ENCODE measurements at places on chromosomes 5 and 9. TPM values are rescaled to one million over a fixed set of nuclear protein-coding genes. Genes with fewer than 3 reads are reported as not detected.

C9 gene
- polyA plus RNA-seq: not detected

TAS2R1 gene
- not detected for polyA plus RNA-seq

TARS1 gene
- polyA plus RNA-seq: 11.0 TPM

PCDHB13 gene
- polyA plus RNA-seq: not detected

TEX48 gene
- not detected for polyA plus RNA-seq

CAST gene
- 57.2 TPM for polyA plus RNA-seq

- no peak for DNase-seq
Observed at GRCh38 chr9:20409321-20410092, 212.8 kb downstream of the MLLT3 start.

DNA sequence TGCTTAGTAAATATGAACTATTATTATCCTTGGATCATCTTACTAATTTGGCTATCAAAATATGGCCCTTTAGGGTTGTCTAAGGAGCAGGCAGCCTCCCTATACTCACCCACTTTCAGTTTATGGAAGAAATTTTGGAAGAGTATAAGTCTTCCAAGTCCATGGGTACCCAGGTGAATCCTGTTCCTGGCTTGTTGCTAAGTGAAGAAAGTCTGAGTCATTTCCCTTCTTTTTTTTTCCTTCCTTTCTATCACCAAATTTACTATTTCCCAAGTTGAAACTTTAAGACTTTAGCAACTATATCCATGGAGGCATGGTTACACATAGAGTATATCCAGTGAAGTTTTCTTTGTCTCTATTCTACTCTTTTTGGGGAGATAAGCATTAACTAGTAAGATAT, 184.0 kb upstream of the ACTBL2 start:
- DNase-seq: no peak

DNA sequence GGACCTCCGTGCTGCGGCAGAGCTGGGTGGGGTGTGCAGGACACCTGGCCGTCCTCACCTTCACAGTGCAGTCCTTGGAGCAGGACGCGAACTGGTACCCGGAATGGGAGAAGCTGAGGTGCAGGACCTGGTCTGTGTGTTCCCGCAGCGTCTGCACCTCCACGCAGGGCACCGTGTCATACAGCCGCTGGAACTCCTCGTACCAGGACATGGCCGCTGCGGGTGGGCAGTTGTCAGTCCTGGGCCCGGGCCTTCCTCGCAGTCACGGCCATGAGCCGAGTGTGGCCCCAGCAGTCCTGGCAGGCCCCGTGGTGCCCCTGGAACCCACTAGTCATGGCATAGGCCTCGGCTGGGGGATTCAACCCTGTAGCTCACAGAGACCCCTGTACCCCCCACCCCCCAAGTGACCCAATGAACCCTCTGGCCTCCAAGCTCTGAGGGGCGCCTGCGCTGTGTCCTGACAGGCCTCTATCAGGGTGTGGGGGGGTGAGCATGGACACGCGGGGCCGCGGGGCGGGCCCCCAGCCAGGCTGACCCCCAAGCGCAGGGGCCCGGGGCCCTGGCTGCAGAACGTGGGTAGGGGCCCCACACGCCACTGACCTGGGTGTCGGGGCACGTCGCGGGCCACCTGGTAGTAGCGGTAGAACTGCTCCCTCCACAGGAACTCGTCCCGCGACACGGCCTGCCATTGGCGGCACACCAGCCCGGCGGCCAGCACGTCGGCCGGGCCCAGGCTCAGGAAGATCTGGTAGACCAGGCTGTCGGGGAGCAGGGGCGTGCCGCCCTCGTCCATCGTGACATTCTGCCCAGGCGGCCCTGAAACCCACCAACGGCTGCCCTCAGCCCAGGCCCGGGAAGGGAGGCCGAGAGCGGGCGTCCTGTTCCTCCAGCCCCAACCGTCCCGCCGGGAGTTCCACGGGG, 987 bp downstream of the FBXW5 start:
- no peak for DNase-seq

DNA sequence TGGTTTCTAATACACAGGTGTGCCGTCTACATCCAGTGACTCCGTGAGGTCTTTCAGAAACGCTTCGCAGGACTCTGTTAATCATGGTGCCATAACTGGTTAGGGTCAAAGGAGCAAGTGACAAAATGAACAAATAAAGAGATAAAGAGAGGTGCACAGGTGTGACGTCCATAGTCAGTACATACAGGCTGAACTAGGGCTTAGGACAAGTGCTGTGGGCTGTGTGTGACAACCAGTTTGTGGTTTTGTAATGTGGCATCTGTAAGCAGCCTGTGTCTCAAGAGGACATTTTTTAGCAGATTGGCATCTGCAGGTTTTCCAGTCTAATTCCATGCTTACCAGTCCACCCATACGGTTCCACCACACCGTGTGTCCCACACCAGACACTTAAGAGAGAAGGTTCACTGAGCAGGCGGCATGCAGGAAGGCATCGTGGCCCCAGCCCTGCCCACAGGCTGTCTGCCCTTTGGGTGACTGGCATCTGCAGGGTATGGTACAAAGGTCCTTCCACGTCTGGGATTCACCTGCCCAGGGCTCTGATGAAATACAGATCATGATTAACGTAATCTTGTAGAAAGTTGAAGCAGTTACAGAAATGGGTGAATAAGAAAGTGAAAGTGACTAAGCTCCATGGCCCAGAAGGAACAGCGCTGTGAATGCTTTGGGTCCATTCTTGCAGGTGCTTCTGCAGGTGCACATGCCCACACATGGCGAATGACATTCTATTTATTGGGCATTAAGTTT, 26.9 kb downstream of the SRD5A1 start:
- peak; percentile 80 for DNase-seq

GRCh38 chr5:77568082-77568481, 70.4 kb downstream of the OTP start:
- no peak for DNase-seq

GRCh38 chr5:107982703-107983425, 312.1 kb upstream of the EFNA5 start:
- DNase-seq: no peak

- DNase-seq: no peak
Observed at GRCh38 chr5:75753182-75753581, 35.9 kb upstream of the POC5 start.

DNA sequence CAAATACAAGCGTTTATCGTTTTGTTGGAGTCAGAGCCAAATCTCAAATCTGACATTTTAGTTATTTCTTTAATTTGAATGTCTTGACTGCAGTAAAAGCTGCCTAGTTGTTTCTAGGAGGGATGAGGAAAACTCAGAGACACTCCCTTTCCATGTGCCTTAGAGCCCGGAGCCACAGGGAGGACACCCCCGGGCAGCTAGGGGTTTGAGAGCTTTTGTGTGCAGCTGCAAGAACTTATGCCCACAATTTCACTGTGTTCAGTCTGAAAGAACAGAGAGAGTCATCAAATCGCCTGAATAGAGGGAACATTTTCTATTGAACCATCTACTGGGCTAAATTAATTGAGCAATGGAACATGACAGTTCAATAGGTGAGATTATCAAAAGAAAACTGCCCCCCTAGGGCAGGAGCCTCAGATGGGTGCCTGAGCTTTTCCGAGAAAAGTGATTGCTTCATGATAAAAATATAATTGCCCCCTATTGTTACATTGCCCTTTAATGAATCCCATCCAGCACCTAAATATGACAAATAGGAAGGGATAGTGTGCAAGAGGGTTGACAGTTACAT, 709.3 kb upstream of the RGMB start:
- DNase-seq: no peak

- DNase-seq: no peak
Observed at GRCh38 chr5:73391441-73391881, 57.1 kb downstream of the FOXD1 start.

DNA sequence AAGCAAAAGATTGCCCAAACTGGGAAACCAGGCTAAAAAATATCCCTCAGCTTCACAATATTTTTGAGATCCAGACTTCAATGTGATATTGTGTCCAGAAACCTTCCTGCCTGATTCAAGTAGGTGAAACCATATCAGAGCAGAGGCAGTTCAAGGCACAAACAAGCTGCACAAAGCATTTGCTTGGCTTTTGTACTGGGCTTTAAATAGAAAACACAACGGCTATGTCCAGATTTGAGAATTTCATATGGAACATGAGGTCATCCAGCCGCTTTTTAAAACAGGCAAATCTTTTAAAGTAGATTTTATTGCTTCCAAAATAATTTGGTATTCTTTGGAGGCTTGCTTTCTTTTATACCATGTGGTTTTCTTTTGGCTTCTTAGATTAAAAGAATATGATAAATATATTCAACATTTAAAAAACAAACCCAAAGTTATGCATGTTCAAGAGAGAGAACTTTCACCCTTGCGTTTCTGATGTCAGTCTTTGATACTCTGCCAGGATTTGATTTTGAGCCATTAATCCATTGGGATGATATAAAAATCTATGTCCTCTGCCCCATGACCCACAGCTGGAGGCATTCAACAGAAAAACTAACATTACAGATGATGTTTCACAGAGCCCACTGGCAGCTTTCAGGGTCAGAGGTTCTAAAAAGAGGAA, 29.0 kb upstream of the CCDC112 start:
- no peak for DNase-seq

- DNase-seq: no peak
Observed at GRCh38 chr9:127116957-127117356, 5.5 kb downstream of the ANGPTL2 start.

DNA sequence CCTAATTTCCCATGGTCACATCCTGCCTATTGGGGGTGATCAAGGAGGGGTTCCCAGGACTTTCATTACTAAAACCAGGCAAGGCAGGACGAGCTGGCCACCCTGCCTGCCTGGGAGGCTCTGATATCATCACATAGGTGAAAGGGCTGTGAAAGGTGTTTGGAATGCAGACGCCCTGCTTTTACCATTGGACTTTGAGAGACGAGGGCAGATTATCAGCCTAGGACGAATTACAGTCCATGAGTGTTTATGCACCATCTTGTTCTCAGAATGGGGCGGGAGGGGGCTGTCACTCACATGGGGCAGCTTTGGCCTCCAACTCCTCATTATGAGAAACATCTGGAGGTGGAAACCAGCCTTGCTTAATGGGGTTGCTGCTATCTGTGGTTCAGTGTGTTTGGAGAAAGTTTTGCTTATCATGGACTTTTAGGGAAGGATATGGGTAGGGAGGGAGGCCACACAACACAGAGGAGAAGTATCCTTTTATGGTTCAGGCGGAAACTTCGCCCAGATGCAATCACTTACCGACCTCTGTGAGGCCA, 69.8 kb upstream of the UBTD2 start:
- DNase-seq: no peak

DNA sequence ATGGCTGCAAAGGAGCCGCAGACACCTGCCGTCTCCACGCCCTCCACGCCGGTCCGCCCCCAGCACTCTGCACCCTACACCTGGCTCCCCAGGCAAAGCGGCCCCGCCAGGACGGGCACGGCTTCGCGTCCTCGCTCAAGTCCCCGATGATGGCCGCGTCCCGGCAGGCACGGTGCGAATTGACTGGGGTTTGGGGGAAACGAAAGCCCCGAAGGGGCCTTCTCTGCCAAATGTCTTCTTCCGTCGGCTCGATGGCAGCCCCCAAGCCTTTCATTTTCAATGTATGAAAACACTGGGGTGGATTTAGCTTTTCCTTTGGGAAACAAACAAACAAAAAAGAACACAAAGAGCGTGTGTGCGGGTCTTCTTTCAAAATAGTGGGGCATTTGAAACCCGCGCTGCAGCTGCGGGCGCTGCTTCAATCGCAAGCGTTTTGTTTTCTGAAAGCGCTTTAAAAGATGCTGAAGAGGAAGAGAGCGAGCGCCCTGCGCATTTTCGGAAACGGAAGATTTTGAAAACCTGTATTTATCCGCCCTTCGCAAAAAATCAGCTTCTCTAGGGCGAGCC, 160.0 kb downstream of the RMI1 start:
- DNase-seq: peak; percentile 44

- DNase-seq: no peak
Observed at GRCh38 chr5:8280711-8281363, 411.9 kb downstream of the MTRR start.

DNA sequence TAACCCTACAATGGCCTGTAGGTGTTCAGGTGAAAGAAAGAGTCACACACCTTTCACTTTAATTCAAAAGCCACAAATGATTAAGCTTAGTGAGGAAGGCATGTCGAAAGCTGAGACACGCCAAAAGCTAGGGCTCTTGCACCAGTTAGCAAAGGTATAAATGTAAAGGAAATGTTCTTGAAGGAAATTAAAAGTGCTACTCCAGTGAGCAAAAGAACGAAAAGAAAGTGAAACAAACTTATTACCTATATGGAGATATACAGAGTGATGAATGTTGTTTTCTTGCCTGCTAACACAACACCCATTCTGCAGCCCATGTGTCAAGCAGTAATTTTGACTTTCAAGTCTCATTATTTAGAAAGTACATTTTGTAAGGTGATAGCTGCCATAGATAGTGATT, 254.2 kb upstream of the SLC24A2 start:
- DNase-seq: peak; percentile 14

DNA sequence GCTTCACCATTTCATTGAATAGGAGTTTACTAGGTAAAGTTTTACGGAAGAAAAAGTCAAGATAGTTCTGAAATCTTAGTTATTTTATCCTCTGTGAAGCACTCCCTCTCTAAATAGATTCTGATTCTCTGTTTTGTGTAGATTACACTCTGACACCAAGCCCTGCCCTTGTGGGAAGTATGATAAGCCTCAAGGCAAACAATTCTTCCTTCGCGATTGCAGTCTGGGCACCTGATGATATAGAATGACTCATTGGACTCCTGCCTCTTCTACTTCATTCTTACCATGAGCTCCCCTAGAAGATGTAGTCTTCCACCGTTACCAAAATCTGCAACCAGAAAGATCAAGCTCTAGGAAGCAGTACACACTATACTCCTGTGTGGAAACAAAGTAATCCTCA, 626.9 kb upstream of the PTGER4 start:
- DNase-seq: no peak

DNA sequence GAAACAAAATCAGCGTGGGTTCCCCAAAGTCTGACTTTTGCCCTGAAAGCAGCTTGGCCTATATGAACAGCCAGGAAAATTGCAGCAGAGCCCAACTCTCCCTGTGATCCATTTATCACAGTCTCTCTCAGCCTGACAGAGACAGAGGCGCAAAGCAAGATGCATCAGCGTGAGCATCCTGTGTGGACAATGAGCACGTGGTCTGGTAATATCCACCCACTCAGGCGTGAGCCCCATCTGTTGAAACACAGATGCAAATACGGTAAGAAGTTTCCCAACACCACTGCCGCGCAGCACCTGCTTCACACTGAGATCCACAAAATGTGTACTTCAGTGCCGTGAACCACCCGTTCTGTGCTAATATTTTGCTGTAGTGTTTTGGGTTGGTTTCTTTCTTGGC, 114.6 kb downstream of the MRPL36 start:
- DNase-seq: no peak

GRCh38 chr9:114072184-114073140, 5.6 kb downstream of the AMBP start:
- DNase-seq: no peak

Measured in B cell (primary cell).